ENCODE measurements at places on chromosomes 16 and 17.
A peak's percentile ranks its signal among the peaks of the same experiment; 100 is the strongest.

GRCh38 chr17:35038453-35038852, 25.1 kb downstream of the RFFL start:
- no peak for DNase-seq

DNA sequence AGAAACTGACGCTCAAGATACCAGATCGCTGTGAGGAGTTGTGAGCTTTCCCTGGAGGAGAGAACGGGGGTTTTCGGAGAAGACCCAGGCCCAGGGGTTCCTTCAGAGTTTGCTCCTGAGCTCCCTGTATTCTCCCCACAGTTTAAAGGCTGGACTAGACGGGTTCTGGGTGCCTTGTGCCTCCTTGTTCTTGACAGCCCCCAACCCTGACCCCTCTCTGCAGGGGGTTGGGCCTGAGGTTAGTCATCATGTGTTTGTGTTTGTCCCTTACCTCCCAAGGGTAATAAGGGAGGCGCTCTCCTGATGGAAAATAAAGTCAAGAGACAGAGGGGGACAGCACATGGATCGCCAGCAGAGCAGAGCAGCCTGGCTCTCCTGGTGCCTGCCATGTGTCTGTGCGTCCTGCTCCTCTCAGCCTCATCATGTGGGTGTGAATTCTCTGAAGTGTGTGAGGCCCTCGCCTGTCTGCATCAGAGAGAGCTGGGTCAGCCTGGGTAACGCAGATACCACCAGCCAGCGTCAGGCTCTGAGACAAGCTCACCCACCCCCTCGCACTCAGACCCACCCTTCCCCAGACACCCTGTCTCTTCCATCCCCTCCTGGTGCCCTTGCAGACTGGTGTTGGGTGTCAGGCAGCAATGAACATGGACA, 8.7 kb downstream of the HEXIM2 start:
- no peak for DNase-seq

GRCh38 chr16:53559270-53559951, 56.4 kb upstream of the AKTIP start:
- DNase-seq, result no peak

DNA sequence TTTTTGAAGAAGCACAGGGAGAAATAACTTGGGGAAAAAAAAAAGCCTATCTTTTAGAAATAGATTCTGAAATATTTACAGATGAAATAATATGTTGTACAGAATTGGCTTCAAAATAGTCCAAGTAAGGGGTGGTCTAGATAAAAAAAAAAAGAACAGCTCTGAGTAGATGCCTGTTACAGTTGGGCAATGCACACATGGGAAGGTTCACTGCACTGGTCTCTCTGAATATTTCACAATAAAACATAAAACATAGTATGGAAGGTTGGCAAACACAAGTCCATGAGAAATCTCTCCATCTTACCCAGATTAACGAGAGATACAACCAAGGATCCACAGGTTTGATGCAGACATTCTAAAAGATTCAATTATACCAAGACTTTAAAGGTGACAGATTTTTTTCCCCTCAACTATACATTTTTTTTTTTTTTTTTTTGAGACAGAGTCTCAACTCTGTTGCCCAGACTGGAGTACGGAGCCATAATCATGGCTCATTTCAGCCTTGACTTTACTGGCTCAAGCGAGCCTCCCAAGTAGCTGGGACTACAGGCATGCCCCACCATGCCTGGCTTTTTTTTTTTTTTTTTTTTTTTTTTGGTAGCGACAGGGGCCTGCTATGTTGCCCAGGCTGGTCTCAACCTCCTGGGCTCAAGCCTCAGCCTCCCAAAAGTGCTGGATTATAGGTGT, 58.0 kb downstream of the KANSL1 start:
- no peak for DNase-seq

- no peak for DNase-seq
These were observed 3.6 kb downstream of the IRF8 start for GRCh38 chr16:85902366-85903155.

- DNase-seq, result peak; percentile 73
These were observed 14.8 kb downstream of the PDP2 start for GRCh38 chr16:66894948-66895688.

- DNase-seq, result no peak
These were observed 34.6 kb downstream of the KANSL1 start for GRCh38 chr17:46158323-46159296.

- DNase-seq, result no peak
These were observed 17.3 kb downstream of the LGALS3BP start for GRCh38 chr17:78962345-78962983.

GRCh38 chr16:87945351-87946042, 5.7 kb upstream of the BANP start:
- peak; percentile 89 for DNase-seq

- no peak for DNase-seq
These were observed 23.1 kb downstream of the MIS12 start for GRCh38 chr17:5509482-5509881.

DNA sequence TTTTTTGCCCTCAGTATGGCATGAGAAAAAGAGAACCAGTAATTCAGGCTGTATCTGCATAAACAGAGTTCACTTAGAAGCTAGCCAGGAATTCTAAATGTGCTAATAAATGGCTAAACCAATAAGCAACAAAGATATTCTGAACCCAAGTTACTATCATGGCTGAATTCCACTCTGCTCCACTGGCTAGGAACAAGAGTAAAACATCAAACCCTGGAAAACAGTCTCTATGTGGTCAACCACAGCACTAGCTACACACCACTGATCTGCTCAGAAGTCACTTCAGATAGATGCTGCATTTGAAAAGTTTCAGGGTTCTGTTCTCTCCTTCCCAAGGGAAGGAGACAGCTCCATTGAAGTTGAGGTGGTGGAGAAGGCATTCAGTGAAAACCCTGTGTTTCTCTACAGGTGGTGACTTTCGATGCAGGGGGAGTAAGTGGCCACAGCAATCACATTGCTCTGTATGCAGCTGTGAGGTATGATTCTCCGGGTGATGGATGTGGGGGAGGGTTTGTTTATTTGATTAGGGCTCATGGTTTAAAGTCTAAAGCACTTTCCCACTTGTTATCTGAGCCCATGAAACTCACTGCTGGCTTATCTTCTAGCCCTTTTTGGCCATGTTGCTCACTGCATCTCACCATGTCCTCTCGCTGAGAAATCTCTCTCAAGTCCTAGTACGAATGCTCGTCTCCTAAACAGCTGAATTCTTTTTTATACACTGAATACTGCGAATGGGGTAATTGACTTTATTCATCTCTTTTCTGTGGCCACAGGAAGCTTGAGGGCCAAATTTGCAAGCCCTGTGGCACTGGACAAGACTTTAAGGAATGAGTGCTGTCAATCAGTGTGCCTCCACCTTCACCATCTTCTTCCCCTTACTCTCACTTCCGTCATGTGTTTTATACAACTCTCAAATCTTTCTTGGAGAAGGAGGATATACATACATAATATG, 39.9 kb downstream of the CENPV start:
- no peak for DNase-seq

GRCh38 chr17:19614900-19615299, 33.7 kb upstream of the ALDH3A2 start:
- DNase-seq, result no peak

DNA sequence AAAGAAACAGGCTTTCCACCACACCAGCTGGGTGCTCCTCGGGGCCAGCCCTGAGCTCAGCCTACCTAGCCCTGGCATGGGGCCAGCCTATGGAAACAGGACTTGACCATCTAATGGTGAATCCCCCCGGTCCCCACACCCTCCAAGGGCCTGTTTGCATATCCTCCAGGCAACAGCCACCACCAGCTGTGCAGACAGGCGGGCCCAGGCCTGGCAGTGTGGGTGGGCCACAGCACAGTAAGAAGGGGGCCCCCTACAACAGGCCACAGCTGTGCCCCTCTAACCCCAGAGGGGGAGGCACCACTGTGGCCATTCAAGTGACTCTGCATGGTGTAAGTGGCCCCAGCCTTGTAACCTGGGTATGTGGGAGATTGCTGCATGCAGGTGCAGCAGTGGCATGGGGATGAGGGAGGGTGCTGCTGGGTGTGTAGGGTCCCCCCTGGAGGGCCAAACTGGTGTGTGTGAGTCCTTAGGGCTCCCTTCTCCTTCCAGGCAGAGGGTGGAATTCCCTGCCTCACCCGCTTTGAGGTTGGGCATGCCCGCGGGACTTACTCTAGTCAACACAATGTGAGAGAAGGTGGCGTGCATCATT, 148.2 kb downstream of the C16orf78 start:
- DNase-seq, result no peak

DNA sequence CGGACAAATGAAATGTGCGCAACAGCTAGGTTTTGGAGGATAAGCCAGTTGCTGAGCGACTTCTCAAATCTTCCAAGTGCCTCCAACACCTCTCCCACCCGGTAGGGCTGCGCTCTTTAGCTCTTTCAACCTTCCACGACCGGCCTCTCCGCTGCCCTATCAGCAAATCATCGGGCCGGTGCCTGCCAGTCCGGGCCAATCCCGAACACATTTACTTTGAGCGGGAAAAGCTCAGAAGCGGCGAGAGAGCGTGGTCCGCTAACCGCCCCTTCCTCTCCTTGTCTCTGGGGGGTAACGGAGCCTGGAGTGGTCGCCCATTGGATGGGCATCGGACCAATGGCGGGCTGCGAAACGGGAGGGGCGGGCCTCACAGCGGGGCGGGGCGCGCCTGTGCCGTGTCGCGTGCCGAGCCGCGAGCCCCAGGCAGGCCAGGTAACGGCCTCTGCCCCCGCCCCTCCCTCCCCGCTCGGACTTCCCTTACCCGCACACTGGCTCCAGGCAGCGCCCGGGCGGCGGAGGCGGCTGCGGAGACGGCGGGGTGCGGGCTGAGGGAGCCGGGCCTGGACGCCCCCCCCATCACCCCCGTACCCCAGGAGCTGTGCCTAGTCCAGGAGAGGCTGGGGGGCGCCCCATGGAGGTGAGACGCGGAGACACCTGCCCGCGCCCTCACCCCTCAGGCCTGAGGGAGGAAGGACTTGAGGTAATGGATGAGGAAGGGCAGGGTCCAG, at the start of gene MEIOC:
TSS of gene MEIOC (plus strand) at position 486 of the 728 bp plus-strand sequence. CDS start at position 632, 146 bp downstream.
- DNase-seq, result no peak

- DNase-seq, result peak; percentile 71
These were observed 58.3 kb downstream of the RAI1 start for GRCh38 chr17:17739388-17740066.

- no peak for DNase-seq
These were observed 22.2 kb downstream of the SOCS1 start for GRCh38 chr16:11233727-11234376.

DNA sequence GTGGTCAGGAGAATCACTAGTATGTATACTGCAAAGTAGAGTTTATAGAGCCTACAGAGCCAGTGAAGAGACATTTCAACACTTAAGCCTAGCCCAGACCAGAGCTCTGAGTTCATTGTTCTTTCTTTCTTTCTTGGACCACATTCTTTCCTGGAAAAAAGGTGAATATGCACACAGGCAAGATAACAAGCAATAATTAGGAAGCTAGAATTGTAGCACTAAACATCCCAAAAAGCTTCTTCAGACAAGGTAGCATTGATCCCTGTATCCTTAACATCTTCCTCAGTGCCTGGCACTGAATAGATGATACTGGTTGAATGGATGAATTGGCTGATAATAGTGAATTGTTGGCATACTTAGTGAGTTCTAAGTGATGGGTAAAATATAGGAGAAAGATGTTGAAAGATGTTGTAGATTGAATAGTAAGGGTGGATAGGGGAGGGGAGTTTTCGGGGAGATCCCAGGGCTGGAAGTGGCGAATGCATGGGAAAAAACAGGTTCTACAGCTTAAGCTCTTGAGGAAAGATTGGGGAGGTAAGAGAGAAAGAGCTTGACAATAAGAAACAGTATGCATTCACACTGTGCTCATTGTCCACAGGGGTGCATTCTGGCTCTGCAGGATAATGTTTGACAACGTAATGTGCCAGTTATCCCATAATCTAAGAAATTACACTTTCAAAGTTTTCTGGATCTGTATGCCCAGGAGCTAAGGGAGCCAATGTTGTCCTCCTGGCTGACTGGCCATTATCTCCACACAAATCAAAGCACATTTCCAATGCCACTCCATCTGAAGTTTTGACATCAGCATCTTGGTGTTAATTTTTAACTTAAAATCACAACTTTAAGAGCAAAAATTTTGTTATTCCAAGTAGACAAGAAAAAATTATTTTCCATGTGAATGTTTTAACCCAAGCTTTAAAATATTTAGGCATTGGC, 35.6 kb downstream of the TUBD1 start:
- no peak for DNase-seq

GRCh38 chr17:784143-784542, 2.0 kb downstream of the MRM3 start:
- DNase-seq, result no peak

GRCh38 chr16:88652762-88653063, 1.9 kb upstream of the CYBA start:
- DNase-seq, result no peak

GRCh38 chr17:11855306-11855705, 142.0 kb downstream of the ZNF18 start:
- DNase-seq, result no peak

GRCh38 chr17:65131946-65132345, 5.2 kb upstream of the RGS9 start:
- DNase-seq, result no peak

DNA sequence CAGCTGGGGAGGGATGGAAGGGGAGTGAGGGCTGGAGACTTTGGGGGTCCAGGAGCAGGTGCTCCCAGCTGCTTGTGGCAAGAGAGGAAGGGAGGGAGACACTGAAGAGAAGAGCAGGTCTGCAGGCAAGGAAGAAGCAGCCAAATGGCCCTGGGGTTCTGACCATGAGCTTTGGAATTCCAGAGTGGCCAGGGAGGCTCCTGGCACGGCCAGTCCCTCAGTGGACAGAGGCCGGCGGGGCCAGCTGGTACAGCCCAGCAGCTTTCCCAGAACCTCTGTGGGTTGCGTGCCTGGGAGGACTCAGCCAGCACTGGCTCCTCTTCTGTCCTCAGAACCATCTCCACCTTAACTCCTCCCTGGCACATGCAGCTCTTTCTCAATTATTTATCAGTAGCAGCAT, 233.0 kb downstream of the MSI2 start:
- DNase-seq, result no peak

DNA sequence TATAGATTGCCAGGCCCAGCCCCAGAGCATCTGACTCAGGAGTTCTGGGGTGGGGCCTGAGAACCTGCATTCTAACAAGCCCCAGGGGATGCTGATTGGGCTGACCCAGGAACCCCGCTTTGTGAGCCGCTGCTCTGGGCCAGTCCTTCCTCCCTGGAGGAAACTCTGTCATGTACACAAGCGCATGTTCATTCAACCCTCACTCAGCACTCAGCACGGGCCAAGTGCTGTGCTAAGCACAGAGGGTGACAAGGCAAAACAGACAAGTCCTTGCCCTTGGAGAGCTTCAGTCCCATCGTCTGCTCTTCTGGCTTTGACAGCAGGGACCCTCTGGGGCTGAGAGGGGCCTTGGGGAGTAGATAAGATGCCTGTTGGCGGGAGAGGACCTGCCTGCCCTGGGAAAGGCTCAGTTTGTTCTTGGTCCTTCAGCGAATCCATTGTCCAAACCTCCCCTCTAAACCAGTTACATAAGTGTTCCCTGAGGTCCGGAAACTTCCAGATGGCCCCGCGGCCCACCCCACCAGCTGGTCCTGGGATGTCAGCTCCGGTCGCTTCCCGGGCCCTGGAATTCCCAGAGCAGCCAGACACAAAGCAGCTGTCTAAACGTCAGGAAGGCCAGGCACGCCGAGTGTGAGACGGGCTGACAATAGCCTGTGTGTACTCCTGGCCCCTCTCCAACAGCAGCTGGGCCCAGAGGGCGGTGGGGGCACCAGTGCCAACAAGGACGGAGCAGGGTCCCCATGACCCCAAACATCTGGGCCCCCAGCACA, 88.8 kb downstream of the ZDHHC7 start:
- peak; percentile 86 for DNase-seq

GRCh38 chr16:73545290-73545689, 497.4 kb upstream of the ZFHX3 start:
- no peak for DNase-seq

GRCh38 chr17:67773246-67773645, 52.1 kb upstream of the BPTF start:
- DNase-seq, result no peak

- no peak for DNase-seq
These were observed 2.3 kb downstream of the NTN1 start for GRCh38 chr17:9023392-9024218.

Data from left lung (tissue), 14 donors.